ENCODE measurements at places on chromosomes 4 and X. TPM values are rescaled to one million over a fixed set of nuclear protein-coding genes. Genes with fewer than 3 reads are reported as not detected.

Gene PDZD4
- total RNA-seq: 51.3 TPM

Gene MAGEA4
- not detected for total RNA-seq

Gene NPY1R
- total RNA-seq: not detected

DNA sequence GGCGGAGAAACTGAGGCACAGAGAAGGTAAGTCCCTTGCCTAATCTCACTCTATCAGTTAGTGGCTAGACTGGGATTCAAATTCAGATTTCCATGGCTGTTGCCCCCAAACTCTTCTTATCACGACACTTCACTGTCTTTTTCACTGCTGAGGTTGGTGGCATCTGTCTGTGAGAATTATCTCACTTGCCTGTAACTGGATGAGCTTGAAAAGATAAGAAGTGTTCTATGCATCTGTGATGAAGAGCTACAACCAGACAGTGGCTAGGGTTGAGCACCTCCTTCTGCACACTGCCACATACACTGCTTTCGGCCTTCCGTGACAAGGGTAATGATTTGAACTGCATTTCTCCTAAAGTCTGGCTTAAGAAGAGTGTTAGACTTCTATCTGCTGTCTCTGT is 107.9 kb upstream of the TEX13D start:
- no peak for DNase-seq

Gene RNF150
- 0.30 TPM for total RNA-seq

DNA sequence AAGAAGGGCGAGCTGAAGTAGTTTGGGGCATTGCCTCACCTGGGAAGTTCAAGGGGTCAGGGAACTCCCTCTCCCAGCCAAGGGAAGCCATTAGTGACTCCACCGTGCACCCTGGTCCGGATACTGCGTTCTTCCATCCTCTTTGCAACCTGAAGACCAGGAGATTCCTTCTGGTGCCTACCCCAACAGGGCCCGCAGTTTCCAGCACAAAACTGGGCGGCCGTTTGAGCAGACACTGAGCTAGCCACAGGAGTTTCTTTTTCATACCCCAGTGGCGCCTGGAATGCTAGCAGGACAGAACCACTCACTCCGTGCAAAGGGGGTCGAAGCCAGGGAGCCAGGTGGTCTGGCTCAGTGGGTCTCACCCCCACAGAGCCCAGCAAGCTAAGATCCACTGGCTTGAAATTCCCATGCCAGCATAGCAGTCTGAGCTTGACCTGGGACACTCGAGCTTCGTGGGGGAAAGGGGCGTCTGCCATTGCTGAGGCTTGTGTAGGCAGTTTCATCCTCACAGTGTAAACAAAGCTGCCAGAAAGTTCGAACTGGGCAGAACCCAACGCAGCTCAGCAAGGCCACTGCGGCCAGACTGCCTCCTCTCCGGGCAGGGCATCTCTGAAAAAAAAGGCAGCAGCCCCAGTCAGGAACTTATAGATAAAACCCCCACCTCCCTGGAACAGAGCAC is 1039.4 kb upstream of the IGFBP7 start:
- no peak for DNase-seq

DNA sequence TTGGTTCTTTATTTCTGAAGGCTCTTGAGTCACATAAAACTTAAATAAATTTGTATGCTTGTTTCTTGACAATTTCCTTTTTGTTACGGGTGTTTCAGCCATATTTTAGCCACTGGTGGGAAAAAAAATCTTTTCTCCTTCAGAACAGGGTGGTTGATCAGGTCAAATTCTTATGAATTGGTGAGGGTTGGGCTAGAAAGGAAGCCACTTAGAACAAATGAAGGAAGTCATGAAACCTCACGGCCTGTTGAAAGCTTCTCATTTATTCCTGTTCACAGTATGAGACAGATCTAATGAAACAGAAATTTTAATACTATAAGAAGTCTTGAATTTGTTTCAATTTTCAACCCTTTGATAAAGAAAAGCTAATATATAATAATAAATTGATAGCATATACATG is 12.1 kb upstream of the PDLIM5 start:
- DNase-seq: no peak

Gene RWDD4
- 8.2 TPM for total RNA-seq

DNA sequence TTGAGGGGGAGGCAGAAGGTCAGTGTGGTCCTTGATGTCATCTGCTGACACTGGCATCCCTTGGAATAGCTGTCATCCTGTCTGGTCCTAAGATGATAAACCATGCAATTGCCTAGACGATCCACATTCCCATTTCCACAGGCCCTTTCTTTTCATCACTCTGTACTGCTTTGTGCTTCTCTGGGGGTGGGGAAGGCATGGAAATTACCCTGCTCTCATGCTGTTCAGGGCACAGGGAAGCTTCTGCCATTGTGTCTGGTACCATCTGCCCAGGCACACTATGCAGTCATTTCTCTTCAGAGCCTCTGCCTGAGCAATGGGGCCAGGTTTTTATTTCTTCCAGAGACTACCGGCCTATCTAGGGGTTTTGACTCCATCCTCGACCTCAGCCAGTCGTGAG is 49.7 kb upstream of the ELOVL6 start:
- DNase-seq: no peak

- DNase-seq: no peak
These were observed 30.1 kb downstream of the ADGRA3 start for GRCh38 chr4:22485737-22486136.

- no peak for DNase-seq
These were observed 74.1 kb downstream of the RASGEF1B start for GRCh38 chr4:81397635-81398034.

GRCh38 chr4:163651761-163652160 is 157.3 kb downstream of the TMA16 start:
- no peak for DNase-seq

GRCh38 chr4:108560616-108561015 is 59.8 kb upstream of the RPL34 start:
- DNase-seq: no peak

DNA sequence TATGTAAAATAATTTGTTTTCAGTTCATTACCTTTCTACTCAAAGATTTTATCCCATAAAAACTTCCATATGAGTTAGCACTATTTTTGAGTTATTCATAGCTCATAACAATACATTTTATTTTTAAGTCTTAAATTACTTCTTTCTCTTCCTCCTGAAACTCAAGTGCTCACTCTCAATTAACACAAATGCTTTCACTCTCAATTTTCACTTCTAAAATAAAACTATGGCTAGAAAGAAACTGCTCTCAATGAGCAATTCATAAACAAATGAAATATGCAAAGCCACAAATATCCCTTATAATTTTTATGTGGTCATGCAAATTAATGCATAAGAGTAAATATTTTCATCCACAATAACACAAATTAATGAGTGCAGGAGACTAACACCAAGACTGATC is 38.8 kb downstream of the MAML3 start:
- DNase-seq: no peak

DNA sequence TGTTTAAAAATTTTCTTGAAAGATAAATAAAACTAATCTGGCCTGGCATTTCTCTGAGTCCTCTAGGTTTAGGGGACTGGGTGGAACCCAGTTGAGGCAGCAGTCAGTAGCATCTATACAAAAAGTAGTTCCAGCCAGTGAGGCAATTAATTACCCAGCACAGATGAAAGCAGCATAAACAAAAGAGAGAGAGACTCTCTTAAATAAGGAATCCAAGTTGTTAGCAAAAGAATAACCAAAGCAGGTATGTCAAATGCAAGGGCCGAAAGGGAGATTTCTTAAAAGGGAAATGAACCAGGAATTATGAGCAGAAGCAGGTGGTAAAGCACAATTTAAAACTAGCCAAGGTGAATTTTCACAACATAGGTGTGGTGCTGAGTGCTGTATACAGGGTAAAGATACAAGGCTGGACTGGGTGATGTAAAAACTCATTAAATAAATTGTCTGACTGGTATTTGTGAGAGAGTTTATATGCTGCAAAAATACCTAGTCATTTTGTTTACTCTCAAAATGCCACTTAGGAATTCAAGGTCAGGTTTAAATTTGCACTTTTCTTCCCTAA is 94.6 kb upstream of the GALNT7 start:
- DNase-seq: no peak

Gene MAP7D3
- 9.7 TPM for total RNA-seq

- no peak for DNase-seq
These were observed 83.3 kb downstream of the SNCA start for GRCh38 chr4:89753601-89754066.

Gene CCDC110
- total RNA-seq: 0.72 TPM

Gene SERPINA7
- total RNA-seq: 0.16 TPM

GRCh38 chr4:173763389-173763788 is 233.4 kb upstream of the HAND2 start:
- no peak for DNase-seq

- no peak for DNase-seq
These were observed 8.9 kb upstream of the CDKL2 start for GRCh38 chr4:75639124-75639695.
